Parietal lobe (tissue), 2 donors: ENCODE measurements at places on chromosomes 16 and 17. TPM values are rescaled to one million over a fixed set of nuclear protein-coding genes. Genes with fewer than 3 reads are reported as not detected.

The HCRT gene
- not detected for total RNA-seq

The PDE6G gene
- total RNA-seq = not detected

The SLC52A1 gene
- not detected for total RNA-seq

The AURKB gene
- total RNA-seq = 10.0 TPM

The CLEC19A gene
- total RNA-seq = 0.31 TPM

The TMEM107 gene
- total RNA-seq = 17.5 TPM

The PRPSAP1 gene
- total RNA-seq = 86.7 TPM

The SYCE1L gene
- total RNA-seq = 2.8 TPM

The MLST8 gene
- 18.5 TPM for total RNA-seq

The DBF4B gene
- total RNA-seq = 7.5 TPM

The TNFRSF17 gene
- 0.63 TPM for total RNA-seq
